ENCODE measurements at places on chromosomes 3 and 15.

DNA sequence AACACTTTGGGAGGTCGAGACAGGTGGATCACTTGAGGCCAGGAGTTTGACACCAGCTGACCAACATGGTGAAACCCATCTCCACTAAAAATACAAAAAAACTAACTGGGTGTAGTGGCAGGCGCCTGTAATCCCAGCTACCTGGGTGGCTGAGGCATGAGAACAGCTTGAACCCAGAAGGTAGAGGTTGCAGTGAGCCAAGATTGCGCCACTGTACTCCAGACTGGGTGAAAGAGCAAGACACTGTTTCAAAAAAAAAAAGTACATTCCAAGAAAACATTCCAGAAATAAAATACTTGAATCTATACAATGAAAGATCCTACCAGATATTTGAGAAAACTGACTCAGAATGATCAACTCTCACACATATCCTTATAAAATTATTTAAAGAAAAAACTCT lies 30.4 kb downstream of the TFDP2 start:
- no peak for DNase-seq

GRCh38 chr3:79881431-79881830 lies 113.6 kb upstream of the ROBO1 start:
- DNase-seq, result no peak

DNA sequence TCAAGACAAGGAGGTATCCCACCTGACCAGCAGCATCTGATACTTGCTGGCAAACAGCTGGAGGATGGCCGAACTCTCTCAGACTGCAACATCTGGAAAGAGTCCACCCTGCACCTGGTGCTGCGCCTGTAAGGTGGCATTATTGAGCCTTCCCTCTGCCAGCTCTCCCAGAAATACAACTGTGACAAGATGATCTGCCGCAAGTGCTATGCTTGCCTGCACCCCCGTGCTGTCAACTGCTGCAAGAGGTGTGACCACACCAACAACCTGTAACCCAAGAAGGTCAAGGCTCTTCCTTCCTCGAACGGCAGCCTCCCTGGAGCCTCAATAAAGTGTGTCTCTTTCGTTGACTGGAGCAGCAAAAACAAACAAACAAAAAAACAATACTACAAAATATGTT lies 2.2 kb upstream of the SLC4A7 start:
- DNase-seq, result no peak

- no peak for DNase-seq
These were observed 24.6 kb downstream of the MYEF2 start for GRCh38 chr15:48153526-48153925.

GRCh38 chr3:195908694-195909581 lies 587 bp upstream of the TNK2 start:
- peak; percentile 60 for DNase-seq

DNA sequence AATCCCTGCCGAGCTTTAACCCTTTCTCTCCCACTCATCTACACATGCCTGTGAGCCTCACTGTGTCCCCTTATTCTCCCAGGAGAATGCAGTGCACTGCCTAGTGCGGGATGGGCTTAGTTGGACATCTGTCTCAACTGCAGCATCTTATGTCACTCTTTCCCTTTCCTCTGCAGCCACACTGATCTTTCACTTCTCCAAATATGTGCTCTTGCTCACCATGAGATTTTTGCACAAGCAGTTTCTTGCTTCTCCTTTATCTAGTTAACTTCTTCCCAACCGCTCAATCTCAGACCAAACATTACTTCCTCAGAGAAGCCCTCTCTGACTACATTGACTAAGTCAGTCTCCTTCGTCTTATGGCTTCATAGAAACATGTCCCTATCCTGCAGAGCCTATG lies 292.3 kb downstream of the KBTBD8 start:
- no peak for DNase-seq

DNA sequence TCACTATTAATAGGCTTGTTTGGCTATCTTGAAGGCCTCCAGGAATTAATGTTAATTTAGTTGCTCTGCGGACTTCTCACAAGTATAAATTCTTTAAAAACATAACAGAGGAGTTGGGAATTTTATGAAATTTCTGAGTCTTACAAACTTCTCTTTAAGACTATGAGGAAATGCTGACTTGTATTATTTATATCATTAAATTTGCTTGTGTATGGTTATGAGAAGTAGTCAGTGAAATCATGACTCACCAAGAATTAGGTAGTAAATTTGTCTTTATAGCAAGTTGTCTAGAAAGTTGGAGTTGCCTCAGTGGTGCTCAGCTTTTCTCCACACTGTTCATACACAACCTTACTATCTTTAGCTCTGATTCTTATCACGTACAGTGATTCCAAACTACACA lies 26.5 kb downstream of the PHLDB2 start:
- no peak for DNase-seq

GRCh38 chr3:194133661-194134230 lies 2.2 kb upstream of the HES1 start:
- DNase-seq, result peak; percentile 50

DNA sequence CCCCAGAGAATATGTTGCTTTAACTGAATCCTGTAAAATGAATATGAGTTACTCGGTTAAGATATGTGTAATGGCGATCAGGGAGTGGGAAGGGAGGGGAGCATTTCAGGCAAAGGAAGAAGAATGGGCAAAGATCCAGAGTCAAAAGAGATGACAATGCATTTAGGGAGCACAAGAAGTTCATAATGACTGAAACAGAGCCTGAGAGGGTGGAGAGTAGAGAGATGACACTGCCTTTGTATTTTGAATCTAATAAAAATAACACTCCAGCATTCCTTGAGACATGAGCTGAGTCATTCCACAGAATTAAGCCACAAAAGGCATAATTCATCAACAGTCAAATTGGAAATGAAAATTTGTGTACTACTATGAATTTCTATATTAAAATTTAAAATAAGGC lies 105.3 kb upstream of the PEX5L start:
- DNase-seq, result no peak

DNA sequence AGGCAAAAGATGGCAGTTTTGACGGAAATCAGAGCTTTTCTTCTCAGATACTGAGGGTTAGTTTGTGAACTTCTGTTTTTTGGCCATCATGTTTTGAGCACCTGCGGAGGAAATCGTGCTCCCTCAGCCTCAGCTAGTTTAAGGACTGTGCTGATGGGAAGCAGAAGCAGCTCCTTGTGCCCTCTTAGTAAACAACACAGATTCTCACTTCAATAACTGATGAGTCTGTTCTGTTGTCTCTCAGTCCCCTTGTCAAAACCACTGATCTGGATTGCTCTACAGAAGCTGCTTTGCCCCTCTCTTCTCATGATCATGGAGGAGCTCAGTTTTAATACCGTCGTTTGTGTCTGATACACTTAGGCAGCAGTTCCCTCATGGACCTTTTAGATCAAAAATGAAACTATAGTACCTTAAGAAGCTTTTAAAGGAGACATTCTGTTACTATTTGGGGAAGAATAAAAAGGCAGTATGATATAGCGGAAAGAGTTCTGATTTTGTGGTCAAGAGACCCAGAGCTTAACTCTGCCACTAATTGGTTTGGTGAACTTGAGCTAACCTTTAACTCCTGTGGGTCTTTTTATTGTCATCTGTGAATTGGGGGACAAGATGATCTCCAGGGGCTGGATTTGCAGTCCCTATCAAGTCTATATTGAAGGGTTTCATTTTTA lies 152.6 kb downstream of the BBX start:
- no peak for DNase-seq

DNA sequence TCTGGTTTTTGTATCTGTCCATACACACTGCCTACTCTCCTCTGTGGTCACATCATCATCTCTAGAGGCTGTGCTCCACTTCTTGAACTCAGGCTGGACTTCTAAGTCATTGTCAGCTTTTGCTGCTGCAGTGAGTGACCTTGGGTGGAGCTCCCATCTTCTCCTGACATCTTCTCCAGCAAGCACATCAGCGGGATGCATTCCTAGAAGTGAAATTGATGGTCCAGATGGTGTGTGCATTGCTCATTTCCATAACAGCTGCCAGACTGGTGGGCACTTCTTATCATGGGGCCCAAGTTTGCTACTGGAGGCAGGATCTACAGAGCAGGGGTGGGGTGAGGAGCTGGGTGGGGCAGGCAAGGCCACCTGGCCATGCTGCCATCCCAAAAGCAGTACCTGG lies 109.9 kb downstream of the DNAJB8 start:
- DNase-seq, result no peak

- DNase-seq, result no peak
These were observed 359.5 kb upstream of the TMCO5A start for GRCh38 chr15:37574985-37575384.

DNA sequence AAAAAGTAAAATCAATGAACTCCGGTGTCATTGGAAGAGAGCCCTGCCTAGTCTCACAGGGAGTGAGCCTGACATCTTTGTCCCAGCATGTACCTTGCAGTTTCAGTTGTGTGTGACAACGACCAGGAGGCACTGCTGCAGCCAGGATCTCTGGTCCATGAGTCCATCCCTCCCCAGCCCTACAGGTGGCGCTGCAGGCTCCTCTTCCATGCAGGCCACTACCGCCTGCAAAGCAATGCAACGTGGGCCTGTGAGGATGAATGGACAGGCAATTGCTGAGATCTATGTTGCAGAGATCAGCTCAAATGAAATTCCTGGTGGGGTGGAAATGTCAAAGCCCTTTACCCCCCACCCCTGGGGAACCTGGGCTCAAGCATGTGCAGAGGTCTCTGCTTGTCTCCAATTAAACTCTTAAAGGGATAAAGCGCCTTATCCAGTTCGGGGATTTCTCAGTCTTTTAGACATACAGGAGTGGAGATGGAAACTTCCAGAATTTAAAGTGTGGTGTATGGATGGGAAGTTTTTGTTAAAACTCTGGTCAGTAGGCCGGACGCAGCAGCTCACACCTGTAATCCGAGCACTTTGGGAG lies 35.8 kb downstream of the TKT start:
- DNase-seq, result peak; percentile 70

GRCh38 chr3:96017556-96017955 lies 796.8 kb upstream of the EPHA6 start:
- no peak for DNase-seq

DNA sequence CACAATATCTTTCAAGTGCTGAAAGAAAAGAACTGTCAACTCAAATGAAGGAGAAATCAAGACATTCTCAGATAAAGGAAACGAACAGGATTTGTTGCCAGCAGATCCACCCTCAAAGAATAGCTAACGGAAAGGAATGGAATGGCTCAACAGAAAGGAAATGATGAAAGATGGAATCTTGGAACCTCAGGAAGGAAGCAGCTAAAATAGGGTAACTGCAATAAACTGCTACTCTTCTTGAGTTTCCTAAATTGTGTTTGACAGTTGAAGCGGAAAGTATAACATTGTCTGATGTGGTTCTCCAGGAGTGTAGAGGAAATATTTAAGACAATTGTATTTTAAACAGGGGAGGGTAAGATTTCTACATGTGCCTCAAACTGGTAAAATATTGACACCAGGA lies 22.0 kb downstream of the PRR23E start:
- no peak for DNase-seq

GRCh38 chr3:53169045-53169831 lies 8.2 kb downstream of the PRKCD start:
- no peak for DNase-seq

DNA sequence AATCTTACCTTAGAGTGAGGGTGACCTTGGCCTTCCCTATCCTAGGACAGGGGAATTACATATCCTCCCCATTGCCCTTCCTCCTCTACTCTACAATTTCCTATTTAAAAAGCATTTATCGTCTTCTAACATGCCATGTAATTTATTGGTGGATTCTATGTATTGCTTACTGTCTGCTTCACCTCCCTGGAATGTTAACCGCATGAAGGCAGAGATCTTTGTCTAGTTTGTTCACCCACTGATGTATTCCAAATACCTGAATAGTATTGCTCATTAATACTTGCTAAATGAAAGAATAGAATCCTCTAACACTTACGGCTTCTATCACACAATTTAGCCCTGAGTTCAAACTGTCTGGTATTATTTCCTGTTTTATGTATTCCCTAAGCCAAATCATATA lies 68.6 kb downstream of the PPARG start:
- DNase-seq, result no peak

DNA sequence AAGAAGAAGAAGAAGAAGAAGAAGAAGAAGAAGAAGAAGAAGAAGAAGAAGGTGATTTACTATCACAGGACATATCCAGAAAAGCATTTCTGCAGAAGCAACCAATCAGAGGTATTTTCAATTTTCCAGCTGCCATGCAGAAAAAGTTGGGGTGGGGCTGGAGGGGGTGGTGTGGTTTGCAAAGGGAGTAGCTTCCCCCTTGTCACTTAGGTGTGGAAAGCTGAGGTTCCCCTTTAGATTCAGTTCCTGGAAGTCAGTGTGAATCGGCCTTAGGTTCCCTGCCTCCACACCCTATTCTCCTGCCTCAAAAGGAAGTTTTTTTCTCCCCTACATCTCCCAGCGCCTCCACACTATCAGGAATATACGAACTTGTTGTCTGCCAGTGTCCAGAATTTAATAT lies 276.7 kb upstream of the ARRDC4 start:
- no peak for DNase-seq

GRCh38 chr15:85044251-85044853 lies 62.7 kb downstream of the PDE8A start:
- DNase-seq, result peak; percentile 70

GRCh38 chr3:183699238-183699947 lies 1.8 kb downstream of the YEATS2 start:
- DNase-seq, result peak; percentile 11

- no peak for DNase-seq
These were observed 33.4 kb downstream of the MYO1E start for GRCh38 chr15:59339252-59339672.

- no peak for DNase-seq
These were observed 198.0 kb upstream of the PFN2 start for GRCh38 chr3:150168698-150169097.

DNA sequence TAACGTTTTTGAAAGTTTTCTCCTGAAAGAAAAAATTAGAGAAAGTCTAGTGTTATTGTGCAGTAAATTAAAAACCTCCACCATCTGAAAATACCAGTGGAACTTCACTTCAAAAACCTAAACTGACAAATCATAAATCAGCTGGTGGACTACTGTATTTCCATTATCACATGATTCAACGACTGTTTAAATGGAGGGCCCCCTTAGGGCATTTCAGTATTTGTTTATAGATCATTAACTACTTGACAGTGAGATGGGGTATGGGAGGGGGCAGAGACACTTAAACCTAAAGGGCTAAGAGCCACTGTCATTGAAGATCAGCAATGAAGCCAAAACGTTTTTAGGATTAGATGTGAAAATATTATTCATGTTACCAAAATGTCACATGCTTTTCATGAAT lies 8.8 kb upstream of the C15orf61 start:
- no peak for DNase-seq
